Thyroid gland (tissue), 4 donors: ENCODE measurements at places on chromosomes 6 and 20. TPM values are rescaled to one million over a fixed set of nuclear protein-coding genes. Genes with fewer than 3 reads are reported as not detected.
A peak's percentile ranks its signal among the peaks of the same experiment; 100 is the strongest.

VSTM2L gene
- total RNA-seq, result 0.54 TPM

PRL gene
- not detected for total RNA-seq

GRCh38 chr20:3452690-3453089 is 18.1 kb upstream of the ATRN start:
- no peak overlapping the region for H3K27ac ChIP-seq
- H3K36me3 ChIP-seq, result no peaks in the 10 kb centered on the region
- no peaks in the 10 kb centered on the region for H3K27me3 ChIP-seq
- DNase-seq, result no peak

DNA sequence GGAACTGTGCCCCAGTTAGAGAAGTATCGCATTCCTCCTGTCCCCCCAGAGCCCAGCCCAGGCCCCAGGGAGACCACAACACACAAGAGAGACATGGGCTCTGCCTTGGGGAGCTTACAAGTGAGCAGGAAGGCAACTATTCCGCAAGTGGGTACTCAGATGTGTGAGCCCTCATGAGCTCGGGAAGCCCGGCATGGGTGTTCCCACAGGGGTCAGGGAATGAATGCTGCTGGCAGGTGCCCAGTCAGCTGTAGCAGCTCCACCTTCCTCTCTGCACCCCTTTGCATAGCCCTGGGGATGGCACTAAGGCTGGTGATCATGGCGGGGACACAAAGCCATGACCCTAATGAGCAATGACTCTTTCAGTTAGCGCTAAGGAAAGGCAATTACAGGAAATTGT is 194.1 kb downstream of the SYNDIG1 start:
- H3K4me1 ChIP-seq, result no peaks in the 10 kb centered on the region
- no peak for DNase-seq
- no peak overlapping the region for H3K4me3 ChIP-seq
- no peaks in the 10 kb centered on the region for H3K36me3 ChIP-seq
- H3K27me3 ChIP-seq, result no peaks in the 10 kb centered on the region

GRCh38 chr6:154478701-154479060 is 31.8 kb downstream of the CNKSR3 start:
- H3K27me3 ChIP-seq, result no peaks in the 10 kb centered on the region
- peak overlapping the region; percentile 59 for H3K27ac ChIP-seq
- H3K4me1 ChIP-seq, result peaks cover 12% of the 10 kb centered on the region
- H3K4me3 ChIP-seq, result no peak overlapping the region
- no peak for DNase-seq
- no peaks in the 10 kb centered on the region for H3K36me3 ChIP-seq

GRCh38 chr6:127102859-127103258 is 15.6 kb upstream of the RSPO3 start:
- no peaks in the 10 kb centered on the region for H3K36me3 ChIP-seq
- H3K4me1 ChIP-seq, result no peaks in the 10 kb centered on the region
- no peaks in the 10 kb centered on the region for H3K27me3 ChIP-seq
